ENCODE measurements at places on chromosomes 3 and 15. TPM values are rescaled to one million over a fixed set of nuclear protein-coding genes. Genes with fewer than 3 reads are reported as not detected.
A peak's percentile ranks its signal among the peaks of the same experiment; 100 is the strongest.

- DNase-seq, result peak; percentile 58
These were observed 216.2 kb downstream of the ABHD5 start for GRCh38 chr3:43906849-43907507.

- DNase-seq, result no peak
These were observed 226.2 kb upstream of the IGF1R start for GRCh38 chr15:98422130-98422478.

GRCh38 chr15:55791551-55792400 is 48.8 kb upstream of the PRTG start:
- DNase-seq, result no peak

DNA sequence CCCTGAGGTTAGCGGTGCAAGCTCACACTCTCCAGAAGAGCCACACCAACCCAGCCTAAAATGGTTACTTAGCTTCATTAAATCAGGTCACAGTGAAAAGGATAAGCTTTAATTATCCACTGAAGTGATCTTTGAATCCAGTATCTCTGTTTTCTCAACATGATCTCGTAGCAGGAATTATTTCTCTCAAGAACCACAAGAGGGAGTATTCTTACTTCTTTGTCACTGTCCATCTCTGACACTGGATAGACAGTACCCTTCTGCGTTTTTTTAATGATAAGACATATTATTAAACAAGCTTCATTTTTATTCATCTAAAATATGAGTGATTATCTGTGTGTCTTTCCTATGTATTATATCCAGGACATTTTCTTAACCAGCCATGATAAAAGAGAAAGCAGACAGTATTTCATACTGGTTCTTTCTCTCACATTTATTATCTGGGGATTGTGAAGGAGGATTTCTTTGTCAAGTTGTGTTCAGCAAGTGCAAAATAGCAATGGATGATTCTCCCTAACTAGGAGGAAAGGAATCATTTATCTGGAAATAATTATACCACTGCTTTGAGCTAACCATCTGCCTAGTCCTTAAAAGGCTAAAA is 105.4 kb upstream of the CCDC54 start:
- peak; percentile 80 for DNase-seq

GRCh38 chr3:148943506-148944205 is 47.7 kb upstream of the GYG1 start:
- peak; percentile 86 for DNase-seq

DNA sequence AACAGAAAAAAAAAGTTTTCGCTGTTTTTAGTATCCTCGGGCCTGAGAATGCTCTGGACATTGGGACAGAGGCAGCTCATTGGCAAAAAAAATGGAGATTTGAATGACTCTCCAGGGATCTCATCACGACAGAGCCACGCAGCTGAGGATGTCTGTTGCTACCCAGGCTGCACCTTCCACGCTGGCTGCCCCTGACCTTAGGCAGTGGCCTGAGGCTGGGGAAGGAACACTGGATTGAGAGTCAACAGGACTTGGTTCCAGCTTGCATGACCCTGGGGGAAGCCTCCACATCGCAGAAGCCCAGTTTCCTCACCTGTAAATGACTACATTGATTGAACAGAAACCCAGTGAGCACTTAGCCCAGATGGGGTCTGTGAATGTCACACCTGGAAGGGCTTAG is 8.7 kb upstream of the ACSBG1 start:
- DNase-seq, result no peak

Gene LARP6
- not detected for total RNA-seq

Gene TRANK1
- total RNA-seq, result 123 TPM

Gene ACTC1
- not detected for total RNA-seq

DNA sequence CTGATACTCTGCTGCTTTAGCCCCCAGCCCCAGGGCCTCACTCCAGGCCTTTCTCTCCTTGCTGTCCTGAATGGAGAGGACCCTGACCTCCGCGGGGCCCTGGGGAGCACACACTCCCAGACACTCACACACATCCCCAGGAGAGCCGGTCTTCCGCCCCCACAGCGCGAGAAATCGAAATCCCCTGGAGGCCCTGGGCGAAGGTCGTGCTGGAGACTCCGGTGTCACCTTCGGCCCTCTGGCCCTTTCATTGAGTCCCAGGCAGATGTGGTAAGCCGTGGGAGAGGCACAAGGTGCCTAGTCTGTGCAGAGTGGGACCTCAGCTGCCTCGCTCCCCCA is 848 bp upstream of the GOLGA8B start:
- peak; percentile 52 for DNase-seq

Gene PIGBOS1
- 17.1 TPM for total RNA-seq

- DNase-seq, result no peak
These were observed 29.3 kb upstream of the ST3GAL6 start for GRCh38 chr3:98733812-98734281.

Gene MASP1
- not detected for total RNA-seq

- DNase-seq, result no peak
These were observed 82.2 kb downstream of the C3orf70 start for GRCh38 chr3:185070491-185071286.

Gene KBTBD12
- total RNA-seq, result not detected

GRCh38 chr15:57427367-57427821 is 51.1 kb downstream of the CGNL1 start:
- DNase-seq, result no peak

DNA sequence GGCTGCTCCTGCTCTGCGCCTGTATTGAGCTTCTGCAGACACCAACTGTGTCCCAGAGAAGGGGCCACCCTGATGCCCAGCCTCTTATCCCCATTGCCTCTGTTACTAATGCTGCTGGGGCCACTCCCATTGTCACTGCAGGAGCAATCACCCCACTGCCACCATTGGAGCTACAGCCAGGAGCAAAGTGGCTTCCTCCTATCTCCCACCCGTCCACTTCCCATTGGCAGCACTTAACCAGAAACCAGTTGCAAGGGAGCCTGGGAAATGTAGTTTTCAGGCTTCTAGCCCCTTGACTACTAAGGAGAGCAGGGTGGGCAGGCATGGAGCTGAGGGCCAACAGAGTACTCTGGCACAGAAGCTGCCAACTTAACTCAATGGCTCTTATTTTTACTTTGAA is 55.9 kb upstream of the KLF13 start:
- DNase-seq, result peak; percentile 69

GRCh38 chr15:67777071-67777470 is 48.2 kb upstream of the SKOR1 start:
- DNase-seq, result no peak

DNA sequence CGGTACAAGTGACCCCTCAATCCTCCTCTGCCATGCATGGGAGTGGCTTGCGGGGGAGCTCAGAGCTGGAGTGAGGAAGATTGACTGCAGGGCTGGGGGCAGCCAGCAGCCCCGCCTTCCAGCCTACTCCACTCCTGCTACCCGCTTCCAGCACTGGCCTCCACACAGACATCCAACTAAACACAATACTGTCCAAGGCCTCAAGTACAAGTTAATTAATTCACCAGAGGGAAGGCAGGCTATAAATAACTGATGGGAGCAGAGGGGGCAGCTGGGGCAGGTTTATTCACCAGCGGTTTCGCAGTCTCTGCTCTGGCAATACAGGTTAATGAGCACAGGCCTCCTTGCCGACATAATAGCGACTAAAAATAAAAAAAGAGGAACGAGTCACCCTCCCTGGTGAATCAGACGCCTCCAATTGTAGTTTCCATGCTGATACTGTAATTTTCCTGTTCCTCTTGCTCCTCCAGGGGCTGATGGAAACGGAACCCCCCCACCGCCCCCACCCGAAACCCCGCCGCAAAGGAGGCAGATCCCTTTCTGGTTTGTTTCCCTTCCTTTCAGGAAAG is 166.4 kb upstream of the TLE3 start:
- peak; percentile 81 for DNase-seq

DNA sequence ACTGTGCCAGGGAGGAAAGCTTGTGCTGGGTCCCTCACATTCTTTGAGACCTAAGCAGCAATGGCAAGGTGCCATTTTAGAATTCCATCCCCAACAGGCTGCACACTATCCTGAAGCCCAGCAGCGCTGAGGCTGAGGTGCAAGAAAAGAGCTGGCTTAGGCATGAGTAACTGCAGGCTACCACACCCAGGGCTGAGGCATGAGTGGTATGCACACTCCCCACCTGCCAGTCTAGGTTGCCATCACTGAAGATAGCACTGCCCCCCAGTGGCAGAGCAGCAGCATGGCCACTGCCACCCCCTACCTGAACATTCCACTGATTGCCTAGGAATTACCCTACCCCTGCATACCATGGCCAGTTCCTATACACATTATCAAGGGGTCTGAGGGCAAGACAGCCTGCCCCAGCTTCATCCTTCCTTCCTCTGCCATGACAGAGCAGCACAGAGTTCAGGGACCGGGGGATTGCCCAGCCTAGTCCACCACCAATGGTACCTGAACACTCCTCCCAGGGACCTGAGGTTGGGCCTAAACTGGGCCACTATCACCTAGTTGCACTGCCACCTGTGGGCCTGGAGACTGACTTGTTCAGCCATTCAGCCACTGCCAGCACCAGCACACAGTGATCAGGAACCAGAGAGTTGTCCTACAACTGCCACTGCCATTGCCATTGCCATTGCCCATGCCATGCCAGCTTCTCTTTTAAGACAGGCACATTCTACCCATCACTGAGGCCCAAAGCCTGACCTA is 129.8 kb downstream of the SATB1 start:
- peak; percentile 78 for DNase-seq

GRCh38 chr3:42892169-42892568 is 13.8 kb upstream of the ZNF662 start:
- DNase-seq, result no peak

Gene CRABP1
- total RNA-seq, result not detected

GRCh38 chr15:64008177-64008576 is 38.1 kb downstream of the DAPK2 start:
- no peak for DNase-seq

GRCh38 chr15:101206176-101206591 is 45.7 kb downstream of the CHSY1 start:
- no peak for DNase-seq

DNA sequence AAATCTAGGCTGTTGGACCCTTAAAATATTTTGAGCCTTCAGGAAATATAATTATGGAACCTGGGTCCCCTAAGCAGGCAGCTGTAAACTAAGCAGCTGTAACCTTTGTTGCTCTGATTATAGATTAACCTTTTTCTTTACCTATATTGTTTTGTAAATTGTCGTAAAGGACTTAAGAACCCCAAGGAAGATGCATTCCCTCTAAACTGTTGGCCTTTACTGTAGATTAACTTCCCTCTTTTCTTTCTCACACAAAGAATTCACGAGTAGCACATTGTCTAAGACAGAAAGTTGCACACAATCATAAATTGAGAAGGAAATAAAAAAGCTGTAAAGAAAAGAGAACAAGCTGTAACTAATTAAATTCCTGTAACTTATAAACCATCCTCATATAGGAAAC is 877.3 kb downstream of the ROBO2 start:
- no peak for DNase-seq

DNA sequence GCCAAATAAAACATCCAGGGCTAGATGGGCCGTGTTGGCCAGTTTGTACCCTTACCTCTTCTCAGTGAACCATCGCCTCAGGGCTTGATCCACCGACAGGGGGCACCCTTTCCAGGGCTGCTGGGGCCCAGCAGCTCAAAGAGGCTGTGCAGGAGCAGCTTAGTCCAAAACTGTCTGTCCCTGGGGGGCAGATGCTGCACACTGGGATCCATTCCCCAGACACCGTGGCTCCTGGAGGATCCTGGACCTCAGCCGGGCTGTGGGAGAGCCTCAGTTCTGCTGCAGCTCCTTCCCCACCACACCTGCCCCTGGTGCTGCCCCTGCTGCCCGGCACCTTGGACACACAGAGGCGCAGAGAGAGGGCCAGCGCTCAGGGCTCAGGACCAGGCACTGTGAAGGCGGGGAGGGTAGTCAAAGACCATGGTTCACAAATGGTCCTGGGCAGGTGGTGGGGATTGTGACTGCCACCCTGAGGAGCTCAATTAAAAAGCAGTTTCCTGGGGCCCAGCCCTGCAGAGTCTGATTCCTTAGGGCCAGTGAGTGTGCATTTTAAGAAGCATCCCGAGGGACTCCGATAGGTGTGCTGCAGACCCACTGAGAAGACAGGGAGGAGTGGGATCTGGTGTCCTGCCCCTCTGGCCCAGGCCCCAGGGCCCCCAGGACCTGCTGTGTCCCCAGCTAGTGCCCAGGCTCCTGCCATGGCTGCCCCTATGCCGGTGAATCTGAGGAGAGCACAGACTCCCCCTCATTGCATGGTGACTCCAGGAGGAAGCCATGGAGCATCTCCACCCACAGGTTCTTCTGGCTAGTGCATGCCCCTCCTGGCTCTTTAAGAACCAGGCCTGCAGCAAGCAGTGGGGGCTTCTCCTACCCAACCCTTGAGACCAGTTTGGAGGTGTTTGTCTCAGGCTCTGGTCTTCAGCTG is 86.5 kb upstream of the PRR20G start:
- peak; percentile 64 for DNase-seq

DNA sequence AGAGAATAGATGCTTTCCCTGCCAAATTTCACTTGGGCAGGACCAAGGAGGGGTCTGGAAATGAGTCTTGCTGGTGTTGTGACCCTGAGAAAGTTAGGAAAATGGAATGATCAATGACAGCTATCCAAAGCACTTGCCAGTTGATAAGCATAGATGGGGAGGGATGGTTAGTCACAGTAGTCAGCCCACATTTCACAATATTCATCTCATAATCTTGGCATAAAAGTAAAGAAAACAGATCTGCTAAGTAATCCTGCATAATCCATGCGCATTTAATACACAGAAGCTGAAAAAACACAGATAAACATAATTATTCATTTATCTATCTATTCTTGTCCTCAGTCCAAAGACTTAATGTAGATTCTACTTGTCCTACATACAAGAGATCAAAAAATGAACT is 184.1 kb downstream of the ZIC4 start:
- no peak for DNase-seq

GRCh38 chr3:165464736-165465135 is 268.6 kb upstream of the SLITRK3 start:
- no peak for DNase-seq

DNA sequence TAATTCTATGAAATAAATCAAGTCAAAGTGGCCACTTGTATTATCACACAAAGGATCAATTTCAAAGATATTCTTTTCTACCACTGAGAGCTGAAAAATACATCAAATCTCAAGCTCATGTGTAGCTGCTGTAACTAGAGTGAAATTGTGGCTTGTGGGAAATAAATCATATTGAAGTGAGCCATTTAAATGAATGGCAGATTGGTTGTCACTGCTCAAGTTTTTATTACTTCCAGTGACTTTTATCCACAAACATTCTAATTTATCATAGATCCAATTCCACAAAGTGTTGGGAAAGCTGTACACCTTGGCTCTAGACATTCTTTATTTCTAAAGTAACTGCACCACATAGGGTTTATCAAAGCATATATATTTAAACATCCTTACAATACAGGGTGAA is 285.4 kb downstream of the CNTN3 start:
- no peak for DNase-seq

Gene CYP1A2
- total RNA-seq, result not detected

- no peak for DNase-seq
These were observed 96.4 kb upstream of the IL12A start for GRCh38 chr3:159892171-159892795.
